ENCODE measurements at places on chromosomes 11 and 22.

DNA sequence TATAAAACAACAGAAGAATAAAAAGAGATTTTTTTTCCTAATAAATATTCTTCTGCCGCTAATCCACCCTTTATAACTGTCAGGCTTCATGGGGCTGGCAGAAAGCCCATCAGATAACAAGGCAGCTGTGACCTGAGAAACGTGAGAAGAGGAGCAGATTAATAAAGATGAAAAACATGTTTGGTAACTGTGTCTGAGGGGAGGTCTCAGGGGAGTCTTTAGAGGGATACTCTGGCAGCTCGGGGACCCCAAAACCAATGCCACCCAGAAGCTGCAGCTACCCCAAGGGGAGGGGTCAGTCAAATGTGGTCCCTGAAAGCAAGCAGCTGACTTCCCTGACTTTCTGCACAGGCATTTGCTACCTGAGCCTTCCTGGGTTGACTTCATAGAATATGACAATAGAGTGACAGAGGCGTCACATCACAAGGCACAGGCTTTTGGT is 48.4 kb upstream of the POU2AF1 start:
- peak; percentile 32 for DNase-seq

GRCh38 chr22:27729246-27729645 is 72.3 kb downstream of the MN1 start:
- DNase-seq: no peak

DNA sequence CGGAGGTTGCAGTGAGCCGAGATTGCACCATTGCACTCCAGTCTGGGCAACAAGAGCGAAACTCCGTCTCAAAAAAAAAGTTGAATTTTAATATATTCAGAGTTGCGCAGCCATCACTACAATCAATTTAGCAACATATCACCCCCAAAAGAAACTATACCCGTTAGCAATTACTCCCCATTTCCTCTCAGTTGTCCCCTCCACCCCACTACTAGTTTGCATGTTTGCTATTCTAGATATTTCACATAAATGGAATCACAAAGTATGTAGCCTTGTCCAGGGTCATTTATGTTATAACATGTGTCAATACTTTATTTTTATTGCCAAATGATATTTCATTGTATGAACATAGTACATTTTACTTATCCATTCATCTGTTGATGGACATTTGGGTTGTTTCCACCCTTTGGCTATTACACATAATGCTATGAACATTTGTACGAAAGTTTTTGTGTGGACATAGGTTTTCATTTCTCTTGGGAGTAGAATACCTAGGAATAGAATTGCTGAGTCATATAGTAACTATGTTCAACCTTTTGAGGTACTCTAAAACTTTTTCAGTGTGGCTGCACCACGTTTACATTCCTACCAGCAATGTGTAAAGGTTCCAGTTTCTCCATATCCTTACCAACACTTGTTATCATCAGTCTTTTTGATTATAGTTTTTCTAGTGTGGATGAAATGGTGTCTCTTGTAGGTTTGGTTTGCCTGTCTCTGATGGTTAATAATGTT is 2.2 kb downstream of the ZNF143 start:
- peak; percentile 47 for DNase-seq

GRCh38 chr11:3995307-3995706 is 99.3 kb upstream of the RRM1 start:
- no peak for DNase-seq

GRCh38 chr22:36369922-36370791 is 17.6 kb downstream of the MYH9 start:
- DNase-seq: peak; percentile 63

DNA sequence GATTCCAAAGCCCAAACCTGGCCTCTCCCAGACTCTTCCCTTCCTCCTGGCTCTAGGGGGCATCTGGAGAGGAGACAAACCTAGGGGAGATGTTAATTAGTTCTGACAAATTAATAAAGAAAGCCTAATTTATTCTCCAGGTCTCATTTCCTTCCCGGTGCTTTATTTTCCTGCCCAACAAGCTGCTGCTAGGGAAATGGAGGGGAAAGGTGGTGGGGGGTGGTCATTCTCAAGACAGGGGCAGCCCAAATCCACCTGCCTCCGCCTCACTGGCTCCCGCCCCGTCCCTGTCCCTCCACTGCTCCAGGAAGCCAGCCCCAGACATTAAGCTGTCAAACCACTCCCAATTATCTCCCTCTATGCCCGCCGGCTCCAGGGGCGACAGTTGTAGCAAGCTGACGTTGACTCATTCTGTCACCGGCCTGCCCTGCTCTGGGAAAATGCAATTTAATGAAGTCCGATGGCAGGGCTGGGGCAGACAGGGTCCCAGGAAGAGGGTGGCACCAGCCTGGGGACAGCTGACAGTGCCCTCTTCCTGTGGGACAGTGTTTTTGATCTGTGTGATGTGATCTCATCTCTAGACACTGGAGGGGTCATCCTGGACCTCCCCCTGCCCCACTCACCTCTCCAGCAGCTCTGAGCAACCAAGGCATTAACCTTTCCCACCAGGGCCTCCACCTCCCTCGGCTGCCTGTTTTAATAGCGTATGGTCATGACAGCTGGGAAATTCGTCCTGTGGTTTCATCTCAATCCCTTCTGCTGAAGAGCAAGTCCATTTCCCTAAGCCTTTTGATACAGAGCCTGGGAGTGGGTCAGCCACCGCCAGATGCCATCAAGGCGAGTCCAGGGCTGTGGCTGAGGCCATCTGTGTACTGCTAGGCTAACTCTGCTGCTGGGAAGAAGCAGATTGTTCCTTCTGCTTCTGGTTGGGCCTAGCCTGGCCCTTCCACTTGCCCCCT is 27.1 kb downstream of the NECTIN1 start:
- DNase-seq: no peak

DNA sequence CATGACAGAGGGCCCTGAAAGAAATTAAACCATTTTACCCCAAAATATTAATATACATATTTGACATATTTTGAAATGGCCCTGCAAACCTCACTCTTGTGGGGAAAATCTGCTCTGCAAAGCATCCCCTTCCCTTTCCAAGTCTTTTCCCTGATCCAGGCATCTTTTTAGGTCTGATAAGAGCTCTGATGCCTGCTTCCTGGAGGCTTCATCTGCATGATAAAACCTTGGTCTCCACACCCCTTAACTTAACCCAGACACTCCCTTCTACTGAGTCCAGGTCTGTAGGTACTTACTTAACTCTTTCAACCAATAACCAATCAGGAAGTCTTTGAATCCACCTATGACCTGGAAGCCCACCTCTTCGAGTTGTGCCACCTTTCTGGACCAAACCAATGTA is 1.8 kb upstream of the LGALS12 start:
- DNase-seq: no peak

Data from hematopoietic multipotent progenitor cell treated with erythropoietin and hydrocortisone succinate and interleukin-3 and kit ligand, for 17 days (in vitro differentiated cells).